ENCODE measurements at places on chromosomes 6 and 20. TPM values are rescaled to one million over a fixed set of nuclear protein-coding genes. Genes with fewer than 3 reads are reported as not detected.

- no peak for DNase-seq
Observed at GRCh38 chr6:151290877-151291721, 51.3 kb downstream of the AKAP12 start.

GRCh38 chr6:4264601-4265000 is 129.2 kb upstream of the ECI2 start:
- no peak for DNase-seq

DNA sequence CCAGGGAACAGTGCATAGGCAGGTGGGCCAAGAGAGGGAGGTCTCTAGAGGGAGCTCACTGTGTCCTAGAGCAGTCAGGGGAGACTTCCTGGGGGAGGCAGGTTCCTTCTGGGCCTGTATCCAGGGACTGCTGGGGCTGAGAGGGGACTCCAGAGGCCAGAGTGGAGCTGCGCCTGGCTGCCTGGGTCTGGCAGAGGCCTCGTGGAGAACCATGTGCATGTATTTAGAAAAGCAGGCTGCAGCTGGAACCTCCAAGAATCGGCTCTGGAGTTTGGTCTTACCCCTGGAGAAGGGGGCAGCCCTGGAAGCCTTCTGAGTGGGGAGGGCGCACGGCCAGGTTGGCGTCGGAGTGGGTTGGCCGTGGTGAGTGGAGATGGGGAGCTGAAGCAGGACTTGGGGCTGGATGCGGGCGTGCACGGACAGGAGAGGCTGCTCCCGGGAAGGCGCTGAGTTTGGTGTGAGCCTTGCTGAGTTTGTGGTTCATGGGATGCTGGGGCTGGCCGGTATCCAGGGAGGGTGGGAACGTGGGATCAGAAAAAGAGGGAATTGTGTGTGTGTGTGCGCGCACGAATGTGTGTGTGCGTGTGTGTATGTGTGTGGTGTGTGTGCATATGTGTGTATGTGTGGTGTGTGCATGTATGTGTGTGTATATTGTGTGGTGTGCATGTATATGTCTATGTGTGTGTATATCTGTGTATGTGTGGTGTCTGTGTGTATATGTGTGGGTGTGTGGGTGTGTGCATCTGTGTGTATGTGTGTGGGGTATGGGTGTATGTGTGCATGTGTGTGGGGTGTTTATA is 10.8 kb downstream of the VSTM2L start:
- DNase-seq, result peak; percentile 36

DNA sequence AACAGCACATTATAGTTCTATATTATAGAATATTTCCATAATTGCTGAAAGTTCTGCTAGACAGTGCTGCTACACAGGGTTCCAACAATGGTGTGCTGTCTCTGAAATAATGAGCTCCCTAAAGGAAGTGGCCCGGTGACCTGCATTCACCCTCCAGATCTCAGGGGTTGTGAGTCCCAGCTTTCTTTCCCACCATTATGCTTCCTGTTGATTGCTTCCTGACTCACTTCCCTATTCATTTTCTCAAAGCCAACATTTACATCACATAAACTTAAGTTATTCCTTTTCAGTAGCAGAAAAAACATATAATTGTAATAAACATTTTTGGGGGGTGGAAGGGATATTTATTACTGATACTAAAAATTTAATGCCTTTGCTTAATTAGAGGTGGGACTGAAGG is 12.9 kb upstream of the CCN6 start:
- no peak for DNase-seq

The ARMH2 gene
- total RNA-seq, result not detected

- DNase-seq, result no peak
Observed at GRCh38 chr6:1554141-1554475, 55.6 kb upstream of the FOXC1 start.

- no peak for DNase-seq
Observed at GRCh38 chr6:132304891-132305305, 96.4 kb downstream of the MOXD1 start.

GRCh38 chr6:56231827-56232226 is 15.6 kb downstream of the COL21A1 start:
- no peak for DNase-seq

The PROKR2 gene
- total RNA-seq, result 2.1 TPM

DNA sequence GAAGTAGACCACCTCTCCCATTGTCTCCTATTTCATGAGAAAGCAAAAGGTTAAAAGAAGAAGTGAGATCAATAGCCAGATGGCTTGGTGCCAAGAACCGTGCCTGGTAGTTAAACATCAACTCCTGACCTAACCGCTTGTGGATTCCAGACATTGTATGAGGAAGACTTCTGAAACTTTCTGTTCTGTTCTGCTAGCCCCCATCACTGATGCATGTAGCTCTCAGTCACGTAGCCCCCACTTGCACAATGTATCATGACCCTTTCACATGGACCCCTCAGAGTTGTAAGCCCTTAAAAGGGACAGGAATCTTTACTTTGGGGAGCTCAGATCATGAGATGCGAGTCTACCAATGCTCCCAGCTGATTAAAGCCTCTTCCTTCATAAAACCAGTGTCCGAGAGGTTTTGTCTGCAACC is 301.2 kb downstream of the RNGTT start:
- no peak for DNase-seq

DNA sequence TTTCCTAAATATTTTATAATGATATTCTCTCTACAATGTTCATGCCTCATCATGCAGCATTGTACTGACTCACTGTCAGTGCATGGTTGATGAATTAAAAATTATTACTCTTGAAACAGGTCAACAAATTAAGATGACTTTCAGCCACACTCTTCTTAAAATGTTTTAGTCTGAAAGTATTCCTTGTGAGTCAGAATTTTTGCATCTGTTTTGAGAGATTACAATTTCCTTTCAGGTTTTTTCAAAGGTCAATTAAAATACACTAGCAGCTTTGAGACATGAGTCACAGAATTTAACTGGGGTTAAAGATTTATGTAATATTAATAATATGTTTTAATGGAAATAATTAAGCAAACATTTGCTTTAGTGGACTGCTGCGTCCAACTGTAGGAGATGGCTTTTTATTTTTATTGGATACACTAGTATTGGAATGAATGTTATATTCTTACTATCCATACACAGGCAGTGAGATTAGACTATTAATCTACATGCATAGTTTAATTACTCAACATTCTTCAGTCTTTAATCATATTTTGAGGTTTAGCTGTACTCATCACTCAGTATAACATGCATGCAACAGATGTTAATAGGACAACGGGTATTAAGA is 9.7 kb downstream of the COL12A1 start:
- no peak for DNase-seq

- DNase-seq, result no peak
Observed at GRCh38 chr6:610882-611281, 46.0 kb downstream of the HUS1B start.

DNA sequence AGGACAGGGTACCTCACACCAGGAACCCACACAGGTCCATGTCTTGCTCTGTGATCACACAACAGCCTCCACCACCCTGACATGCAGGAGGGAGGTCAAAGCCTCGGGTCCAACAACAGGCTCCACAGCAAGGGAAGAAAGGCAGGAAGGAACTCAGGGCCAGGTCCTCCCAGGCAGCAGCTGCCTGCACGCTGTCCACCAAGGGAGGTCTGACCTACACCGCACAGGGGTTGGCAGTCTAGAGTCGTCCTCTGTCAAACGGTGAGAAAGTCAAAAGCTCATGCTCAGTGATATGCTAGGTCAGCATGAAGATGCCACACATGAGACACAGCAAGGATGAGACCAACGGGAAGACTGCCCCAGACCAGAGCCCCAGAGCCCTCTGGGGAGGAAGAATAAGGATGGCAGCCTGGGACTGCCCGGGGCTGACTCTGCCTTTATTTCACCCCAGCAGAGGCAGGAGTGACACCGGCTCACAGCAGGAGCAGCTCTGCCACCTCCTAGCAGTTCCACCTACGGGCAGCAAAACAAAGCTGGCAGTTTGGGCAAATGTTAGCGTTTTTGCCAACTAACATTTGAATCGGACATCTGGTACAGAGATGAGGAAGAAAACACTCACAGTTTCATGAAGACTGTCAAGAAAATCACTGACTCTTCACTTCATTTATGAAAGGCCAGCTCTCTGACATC is 8.5 kb downstream of the GMEB2 start:
- no peak for DNase-seq

The ECT2L gene
- 0.03 TPM for total RNA-seq

The SRMS gene
- total RNA-seq, result 0.50 TPM

DNA sequence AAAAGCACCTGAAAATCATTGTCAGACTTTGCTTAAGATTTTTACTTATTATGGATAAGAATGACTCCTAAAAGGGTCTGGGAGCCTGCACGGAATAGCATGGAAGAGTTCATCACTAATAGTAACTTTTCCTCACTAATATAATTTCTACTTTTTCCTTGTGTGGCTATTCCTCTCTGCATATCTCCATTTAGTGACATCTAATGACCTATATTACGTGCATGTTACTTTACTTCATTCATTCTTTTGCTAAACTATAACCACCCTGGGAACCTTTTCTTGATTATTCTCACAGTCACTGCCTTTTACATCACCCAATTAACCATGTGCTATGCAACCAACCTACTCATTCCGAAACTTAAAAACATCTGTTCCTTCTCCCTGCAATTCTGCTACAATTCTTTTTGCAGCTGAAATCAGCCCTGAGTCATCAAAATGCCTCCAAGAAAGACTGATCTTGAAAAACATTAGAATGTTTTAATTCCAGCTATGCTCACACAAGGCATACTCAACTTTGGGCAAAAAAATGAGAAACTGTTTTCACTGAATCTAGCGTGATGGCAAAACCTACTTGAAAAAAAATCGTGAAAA is 313.3 kb downstream of the RNGTT start:
- DNase-seq, result no peak

GRCh38 chr20:46117704-46118467 is at the start of gene CD40:
CD40 (plus strand) TSS chr20:46118314; CDS start chr20:46118344, 30 bp downstream.
- DNase-seq, result peak; percentile 96

The FABP7 gene
- total RNA-seq, result 6.6 TPM

DNA sequence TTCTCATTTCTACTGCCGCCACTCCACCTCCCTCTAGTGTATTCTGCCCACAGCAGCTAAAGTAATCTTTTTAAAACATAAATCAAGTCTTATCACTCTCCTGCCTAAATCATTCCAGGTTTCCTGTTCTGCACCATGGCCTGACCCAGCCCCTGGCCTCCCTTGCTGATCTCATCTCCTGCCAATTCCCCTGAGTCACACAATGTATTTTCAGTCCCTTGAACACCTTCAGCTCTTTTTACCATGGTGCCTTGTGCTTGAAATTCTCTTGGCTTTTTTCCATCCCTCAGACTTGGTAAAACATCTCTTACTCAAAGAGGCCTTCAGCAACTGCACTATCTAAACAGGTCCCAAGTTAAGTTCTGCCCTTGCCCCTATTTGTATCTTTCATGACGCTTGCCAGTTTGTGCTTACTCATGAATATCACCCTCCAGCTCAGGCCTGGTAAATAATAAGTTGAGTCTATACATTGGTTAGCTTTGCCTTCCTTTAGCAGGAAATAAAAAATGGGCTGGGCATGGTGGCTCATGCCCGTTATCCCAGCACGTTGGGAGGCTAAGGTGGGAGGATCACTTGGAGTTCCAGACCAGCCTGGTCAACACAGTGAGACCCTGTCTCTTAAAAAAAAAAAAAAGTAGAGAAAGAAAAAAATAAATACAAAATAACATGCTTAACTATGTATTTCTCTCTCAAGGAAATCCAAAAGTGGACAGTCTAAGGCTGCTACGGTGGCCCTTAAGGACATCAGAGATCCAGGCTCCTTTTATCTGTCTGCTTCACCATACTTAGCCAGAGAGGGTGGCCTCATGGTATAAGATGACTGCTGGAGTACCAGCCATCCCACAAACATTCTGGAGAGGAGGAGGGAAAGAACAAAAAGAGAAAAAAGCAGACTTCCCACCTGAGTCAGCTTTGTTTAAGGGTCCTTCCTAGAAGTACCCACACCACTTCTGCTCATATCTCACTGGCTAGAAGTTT is 62.2 kb downstream of the ARFGEF2 start:
- DNase-seq, result no peak

DNA sequence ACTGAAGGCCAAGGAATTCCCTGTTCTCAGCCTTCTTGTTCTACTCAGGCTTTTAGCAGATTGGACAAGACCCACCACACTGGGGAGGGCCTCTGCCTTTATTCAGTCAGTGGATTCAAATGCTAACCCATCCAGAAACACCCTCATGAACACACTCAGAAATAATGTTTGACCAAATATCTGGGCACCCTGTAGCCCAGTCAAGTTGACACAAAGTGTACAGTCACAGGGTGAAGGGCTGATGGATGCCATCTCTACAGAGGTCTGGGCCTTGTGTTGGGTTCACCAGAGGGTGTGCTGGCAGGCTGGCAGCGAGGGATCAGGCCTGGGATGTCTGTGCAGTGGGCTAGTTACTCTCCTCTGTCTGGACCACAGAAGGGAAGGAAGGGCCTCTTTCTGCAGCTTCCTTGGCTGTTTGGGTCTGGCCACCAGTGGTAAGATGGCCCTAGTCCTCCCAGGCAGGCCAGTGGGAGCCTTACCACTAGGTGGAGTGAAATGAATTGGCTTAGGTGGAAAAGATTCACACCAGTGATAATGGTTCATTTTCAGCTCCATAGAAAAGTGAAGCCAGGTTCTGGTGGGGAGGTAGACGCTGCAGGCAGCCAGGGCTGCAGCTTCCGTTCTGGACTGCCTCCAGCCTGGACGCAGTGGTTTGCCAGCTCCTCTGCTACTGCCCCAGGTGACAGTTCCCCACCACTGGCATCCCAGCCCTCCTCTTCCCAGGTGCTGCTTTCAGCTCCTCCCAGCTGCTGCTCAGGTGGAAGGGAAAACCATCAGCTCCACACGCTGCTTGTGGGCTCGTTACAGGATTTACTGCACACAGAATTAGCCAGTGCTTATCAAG is 9.2 kb downstream of the TUBB2A start:
- DNase-seq, result no peak

DNA sequence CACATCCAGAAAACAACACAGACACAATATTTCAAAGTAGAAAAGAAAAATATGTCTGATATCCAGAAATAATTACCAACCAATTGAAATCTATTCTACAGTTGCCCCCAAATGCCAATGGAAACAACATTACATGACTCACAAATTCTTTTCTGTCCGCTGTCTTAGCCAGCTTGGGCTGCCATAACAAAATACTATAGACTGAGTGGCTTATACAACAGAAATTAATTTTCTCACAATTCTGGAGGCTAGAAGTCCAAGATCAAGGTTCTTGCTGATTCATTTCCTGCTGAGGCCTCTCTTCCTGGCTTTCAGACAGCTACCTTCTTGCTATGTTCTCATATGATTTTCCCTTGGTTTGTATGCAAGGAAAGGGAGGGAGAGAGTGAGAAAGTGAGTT is 698.1 kb downstream of the DHX35 start:
- no peak for DNase-seq

The NTSR1 gene
- total RNA-seq, result 1.4 TPM

GRCh38 chr6:79193971-79194370 is 40.5 kb downstream of the HMGN3 start:
- no peak for DNase-seq

All from GM23338 (cell line).